ENCODE measurements at places on chromosomes 1 and 21.
A peak's percentile ranks its signal among the peaks of the same experiment; 100 is the strongest.

- no peak for DNase-seq
Observed at GRCh38 chr1:180084867-180085266, 69.8 kb upstream of the QSOX1 start.

DNA sequence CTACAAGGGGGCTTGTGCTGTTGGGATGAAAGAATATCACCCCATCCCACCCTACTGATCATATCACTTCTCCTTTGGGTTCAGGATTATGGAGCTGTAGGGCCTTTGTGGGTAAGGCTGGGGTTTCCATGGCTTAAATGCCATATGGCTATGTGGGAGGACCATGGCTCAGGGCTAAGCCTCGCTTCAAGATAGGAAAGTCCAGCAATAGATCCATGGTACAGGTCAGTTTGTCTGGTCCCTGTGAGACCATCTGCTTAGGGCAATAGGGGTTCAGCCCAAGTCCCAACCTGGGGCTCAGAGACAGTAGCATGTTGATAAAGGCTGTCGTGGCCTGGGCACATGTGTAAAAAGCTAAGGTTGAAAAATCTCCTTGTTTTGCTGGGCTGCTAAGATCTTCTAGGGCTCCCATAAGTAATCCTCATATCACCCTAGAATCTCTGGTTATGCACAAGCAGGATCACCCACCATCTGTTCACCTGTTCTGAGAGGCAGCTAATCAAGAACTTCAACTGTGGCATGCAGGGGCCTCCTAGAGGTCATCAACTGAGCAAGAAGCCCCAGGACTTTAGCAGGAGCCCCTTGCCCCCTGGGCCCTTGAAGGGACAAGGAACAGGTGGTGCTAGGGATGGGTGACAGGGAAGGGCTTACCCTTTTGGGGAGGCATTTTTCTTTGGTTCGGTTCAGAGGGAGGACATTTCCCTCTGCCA is 66.5 kb downstream of the UBE2T start:
- DNase-seq: no peak

DNA sequence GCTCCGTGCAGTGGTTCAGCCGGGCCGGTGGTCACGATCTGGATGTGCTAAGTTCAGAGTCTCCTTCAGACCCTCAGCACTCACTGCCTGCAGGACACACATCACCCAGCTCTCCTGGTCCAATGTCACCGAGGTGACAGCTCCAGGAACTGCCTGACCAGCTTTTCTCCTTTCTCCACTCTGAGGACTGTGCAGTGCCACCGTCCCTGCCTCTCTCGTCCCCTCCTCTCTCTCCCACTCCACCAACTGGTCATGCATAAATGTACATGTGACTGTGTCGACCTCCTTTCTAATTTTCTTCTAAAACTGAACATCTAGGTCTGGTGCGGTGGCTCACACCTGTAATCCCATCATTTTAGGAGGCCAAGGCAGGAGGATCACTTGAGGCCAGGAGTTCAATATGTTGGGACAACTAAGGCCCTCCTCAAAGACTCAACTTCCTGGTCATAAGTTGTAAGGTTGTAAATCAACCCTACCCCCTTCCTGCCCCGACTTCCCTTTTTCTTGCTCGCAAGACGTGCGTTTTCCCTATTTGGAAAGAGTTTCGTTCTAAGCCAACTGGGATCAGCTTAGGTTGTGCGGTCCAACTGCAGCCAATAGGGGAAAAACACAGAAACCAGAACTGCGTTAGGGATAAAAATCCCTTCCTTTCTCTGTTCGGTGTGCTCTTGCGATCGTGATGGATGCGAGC is 53.1 kb downstream of the MEGF6 start:
- no peak for DNase-seq

DNA sequence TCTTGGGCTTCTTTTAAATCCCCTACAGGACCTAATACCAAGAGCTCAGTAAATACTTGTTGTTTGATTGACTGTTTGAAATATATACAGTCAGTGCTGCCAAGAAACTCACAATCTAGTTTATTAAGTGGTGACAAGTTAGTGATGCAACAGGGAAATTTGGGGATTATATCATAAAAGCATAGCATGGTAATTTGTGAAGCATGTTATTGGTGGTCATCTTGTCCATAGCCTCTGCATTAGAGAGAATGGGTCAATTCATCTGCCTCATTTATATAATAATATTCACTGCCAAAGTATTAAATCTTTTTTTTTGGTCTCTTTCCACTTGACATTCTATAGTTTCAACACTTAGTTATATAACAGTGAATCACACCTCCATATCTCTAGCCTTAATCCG is 138.2 kb upstream of the SPAG17 start:
- DNase-seq: no peak

DNA sequence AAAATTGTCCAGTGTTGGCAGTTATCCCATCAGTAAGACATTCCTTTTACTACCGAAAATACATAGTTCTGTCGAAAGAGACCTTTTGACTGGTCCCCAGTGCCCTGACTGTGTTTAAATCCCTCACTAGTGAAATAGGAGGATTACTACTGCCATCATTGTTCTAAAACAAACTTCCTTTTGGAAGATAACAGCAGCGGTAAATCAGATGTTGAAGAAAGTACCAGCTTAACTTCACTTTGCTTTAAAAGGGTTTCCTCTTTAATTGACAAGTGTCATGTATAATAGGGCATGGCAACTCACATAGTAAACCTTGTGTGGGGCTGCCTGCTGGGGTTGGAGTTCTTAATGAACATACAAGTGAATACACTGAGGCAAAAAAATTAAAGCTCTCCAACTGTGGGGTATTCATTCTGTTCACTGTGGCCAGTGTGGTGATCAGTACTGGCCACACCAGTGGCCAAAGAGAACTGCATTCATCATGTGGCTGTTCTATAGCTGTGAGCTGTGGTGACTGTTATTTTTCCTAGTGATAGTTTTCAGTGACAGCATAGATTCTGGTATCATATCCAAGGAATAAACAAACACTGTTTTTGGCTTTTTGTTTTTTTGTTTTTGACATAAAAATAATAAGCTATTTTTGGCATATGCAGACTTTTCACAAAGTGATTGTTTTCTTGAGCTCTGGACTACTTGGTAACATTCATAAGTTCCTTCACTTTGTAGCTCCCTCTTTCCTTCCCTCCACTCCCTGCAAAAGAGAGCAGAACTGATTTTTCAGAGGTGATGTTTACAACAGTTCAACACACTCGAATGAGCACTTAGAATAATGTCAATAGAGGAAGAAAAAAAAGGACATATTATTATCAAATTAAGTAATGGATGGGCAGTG is 74.5 kb downstream of the NFIA start:
- DNase-seq: no peak

GRCh38 chr1:55695151-55695550 is 480.0 kb upstream of the USP24 start:
- DNase-seq: no peak

- DNase-seq: no peak
Observed at GRCh38 chr1:204711947-204712701, 26.6 kb upstream of the LRRN2 start.

- DNase-seq: no peak
Observed at GRCh38 chr1:227449051-227449450, 114.3 kb upstream of the ZNF678 start.

DNA sequence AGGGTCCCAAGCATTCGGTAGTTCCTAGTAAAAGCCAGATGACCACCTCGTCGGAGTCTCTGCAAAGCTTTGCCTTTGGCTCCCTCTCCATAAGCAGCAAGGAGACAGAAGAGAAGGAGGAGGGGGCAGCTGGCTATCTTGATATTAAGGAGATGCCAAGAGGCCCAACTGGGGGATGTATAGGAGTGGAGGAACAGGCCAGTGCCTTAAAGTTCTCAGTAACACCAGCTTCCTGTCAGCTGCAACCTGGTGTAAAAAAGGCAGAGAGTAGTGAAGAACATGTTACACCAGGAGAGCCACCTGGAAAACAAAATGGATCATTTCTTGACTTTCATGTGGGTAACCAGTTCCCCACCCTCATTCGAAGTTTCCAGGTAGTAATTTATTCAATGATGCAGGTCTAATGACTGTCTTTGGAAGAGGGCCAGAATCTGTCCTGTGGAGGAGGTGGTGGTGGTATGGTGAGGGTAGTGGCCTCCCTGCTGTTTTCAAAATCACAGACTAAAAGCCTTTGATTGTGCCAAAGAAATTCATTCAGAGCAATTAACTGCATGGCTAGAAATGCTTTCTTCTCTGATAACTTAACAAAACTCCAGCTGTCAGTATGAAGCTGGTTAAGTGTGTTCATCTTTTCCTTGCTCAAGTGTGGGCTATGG is 27.3 kb downstream of the TMEM200B start:
- no peak for DNase-seq

GRCh38 chr1:161017756-161018630 is 3.0 kb downstream of the F11R start:
- no peak for DNase-seq

DNA sequence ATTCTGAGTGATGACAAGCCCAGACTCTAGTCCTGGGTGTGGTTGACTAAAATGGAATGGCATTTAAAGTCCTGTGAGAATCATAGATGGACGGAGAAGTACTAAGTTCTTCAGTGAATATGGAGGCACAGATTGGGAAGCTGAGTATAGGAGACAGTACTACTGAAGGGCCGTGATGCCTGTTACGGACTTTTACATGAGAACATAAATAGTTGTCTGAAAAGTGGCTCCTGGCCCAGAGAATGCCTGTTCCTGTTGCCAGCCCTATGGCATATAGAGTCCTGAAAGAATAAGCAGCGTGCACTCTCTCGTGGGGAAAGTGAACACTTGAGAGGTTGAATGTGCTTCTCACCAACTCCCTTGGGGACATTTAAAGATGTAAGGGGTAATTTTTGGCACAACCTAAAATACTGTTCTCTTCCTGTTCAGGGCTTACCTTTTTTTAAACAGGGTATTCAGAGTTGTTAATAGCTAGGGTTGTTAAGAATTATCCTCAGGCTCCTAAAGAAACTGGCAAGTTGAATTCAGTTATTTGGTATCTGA is 20.4 kb downstream of the CCT8 start:
- no peak for DNase-seq

- no peak for DNase-seq
Observed at GRCh38 chr1:1310476-1311053, 2.2 kb downstream of the PUSL1 start.

GRCh38 chr1:224217655-224218623 is 34.9 kb downstream of the DEGS1 start:
- no peak for DNase-seq

- DNase-seq: peak; percentile 16
Observed at GRCh38 chr1:108747171-108747850, 837 bp downstream of the STXBP3 start.

- DNase-seq: peak; percentile 28
Observed at GRCh38 chr21:43611598-43612369, 47.5 kb downstream of the HSF2BP start.

- DNase-seq: peak; percentile 11
Observed at GRCh38 chr1:104706631-104707147, 957.0 kb downstream of the AMY1C start.

- no peak for DNase-seq
Observed at GRCh38 chr1:4692437-4692836, 38.0 kb downstream of the AJAP1 start.

DNA sequence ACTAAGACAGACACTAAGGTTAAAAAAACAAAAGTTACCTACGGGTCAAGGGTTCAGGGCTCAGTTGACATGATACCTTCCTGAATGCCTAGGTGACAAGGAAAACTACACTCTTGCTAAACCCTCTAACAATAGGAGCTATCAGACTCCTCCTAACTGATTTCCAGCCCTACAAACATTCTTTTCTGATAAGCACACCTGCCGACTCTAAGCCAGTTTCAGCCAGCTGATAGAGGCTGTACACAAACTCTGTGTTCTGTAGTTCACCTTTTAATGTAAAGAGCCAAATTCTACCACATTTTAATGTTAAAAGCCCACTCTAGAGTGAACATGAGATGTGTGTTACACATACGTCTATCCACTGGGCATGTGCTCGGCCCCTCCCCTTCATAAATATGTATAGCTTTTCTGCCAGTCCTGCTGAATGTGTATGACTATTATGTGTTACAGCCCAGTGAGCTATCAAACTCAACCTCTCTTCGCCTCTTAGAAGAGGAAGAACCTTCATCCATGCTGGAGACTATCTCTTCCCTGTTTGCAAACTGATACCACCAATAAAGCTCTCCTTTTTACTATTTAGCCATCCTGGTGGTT is 40.0 kb upstream of the FAM163A start:
- no peak for DNase-seq

- no peak for DNase-seq
Observed at GRCh38 chr1:23796466-23797271, 3.9 kb downstream of the GALE start.

GRCh38 chr1:112836642-112837041 is 119.4 kb downstream of the SLC16A1 start:
- no peak for DNase-seq

- DNase-seq: no peak
Observed at GRCh38 chr1:32878183-32878582, 7.5 kb upstream of the FNDC5 start.

DNA sequence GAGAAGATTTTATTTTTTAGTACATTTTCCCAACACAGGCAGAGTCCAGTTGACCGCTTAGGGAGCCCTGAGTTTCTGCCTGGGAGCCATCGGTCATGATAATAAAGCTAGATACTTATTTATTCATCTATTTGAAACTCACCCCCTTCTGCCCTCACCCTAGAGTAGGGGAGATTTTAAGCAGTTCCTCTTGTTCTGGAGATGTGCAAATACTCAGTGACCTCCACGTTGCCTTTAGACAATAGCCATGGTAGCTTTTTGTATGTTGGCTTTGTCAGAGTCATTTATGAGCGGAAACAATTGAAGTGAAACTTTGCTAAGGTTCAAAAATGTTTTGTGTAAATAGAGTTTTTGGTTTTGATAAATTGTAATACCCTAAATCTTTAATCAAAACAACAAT is 45.7 kb upstream of the PLPPR4 start:
- no peak for DNase-seq

GRCh38 chr1:241590719-241591118 is 49.5 kb downstream of the CHML start:
- no peak for DNase-seq

DNA sequence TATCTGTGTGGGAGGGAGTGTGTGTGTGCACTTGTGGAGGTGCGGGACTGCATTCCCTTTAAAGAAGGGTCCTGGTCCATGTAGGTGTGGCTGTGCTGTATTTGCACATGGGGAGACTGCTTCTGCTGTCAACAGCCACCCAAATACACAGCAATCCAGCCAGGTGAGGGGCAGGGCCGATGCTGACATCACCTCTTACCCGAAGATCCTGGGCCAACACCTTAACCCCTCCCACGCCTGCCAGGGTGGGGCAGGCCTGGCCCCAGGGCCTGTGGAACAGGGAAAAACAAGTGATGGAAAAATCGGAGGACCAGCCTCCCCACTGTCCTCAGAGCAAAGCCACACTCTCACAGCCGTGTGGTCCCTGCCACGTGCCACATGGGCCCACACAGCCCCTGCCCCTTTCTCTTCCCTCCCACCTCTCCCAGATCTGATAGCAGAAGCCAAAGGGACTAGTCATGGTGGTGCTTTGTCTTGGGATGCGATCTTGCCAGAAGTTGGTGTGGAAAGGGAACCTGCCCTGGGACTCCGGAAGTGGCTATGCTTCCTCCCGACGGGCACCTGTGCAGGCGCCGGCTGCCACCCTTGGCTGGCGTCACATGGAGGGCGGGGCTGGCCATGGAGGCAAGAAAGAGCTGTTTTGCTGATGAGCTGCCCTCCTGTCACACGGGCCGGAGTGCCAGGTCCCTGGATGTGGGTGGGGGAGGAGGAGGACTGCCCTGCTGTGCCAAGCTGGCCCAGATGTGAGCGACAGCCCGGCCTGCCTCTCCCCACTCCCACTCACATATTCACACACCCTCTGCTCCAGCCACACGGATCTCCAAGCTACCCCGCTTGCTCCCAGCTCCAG is 7.8 kb upstream of the CASZ1 start:
- DNase-seq: no peak
